ENCODE measurements at places on chromosomes 6 and 20. TPM values are rescaled to one million over a fixed set of nuclear protein-coding genes. Genes with fewer than 3 reads are reported as not detected.

Gene PSORS1C2
- total RNA-seq: not detected

Gene RBM39
- total RNA-seq: 423 TPM

Gene FOXA2
- not detected for total RNA-seq

Gene LY86
- 5.9 TPM for total RNA-seq

Gene GNMT
- total RNA-seq: 0.44 TPM

Gene MMS22L
- 5.4 TPM for total RNA-seq

Gene MOG
- total RNA-seq: not detected

Gene SNX5
- 162 TPM for total RNA-seq
